ENCODE measurements at places on chromosomes 7 and 10. TPM values are rescaled to one million over a fixed set of nuclear protein-coding genes. Genes with fewer than 3 reads are reported as not detected.

- no peak for DNase-seq
Observed at GRCh38 chr10:23523251-23523650, 84.4 kb downstream of the OTUD1 start.

The INTS1 gene
- total RNA-seq, result 66.3 TPM

DNA sequence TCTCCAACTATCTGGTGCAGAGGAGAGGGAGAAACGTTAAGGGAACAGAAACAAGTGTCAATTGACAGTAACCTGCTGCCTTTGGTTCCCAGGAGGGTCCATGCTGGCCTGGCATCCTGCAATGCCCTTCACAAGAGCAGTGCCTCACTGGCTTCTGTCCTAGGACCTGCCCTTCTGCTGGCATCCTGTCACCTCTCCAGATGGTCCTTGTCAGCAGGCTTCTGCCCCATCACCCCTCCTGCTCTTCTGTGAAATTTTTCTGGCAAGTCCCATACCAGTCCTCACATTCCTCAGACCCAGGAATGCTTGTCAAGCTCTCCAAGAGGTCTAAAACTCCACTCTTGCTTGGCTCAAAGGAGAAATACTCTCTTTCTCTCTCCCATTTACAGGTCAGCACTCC is 34.2 kb downstream of the C10orf67 start:
- no peak for DNase-seq

GRCh38 chr10:64093946-64094535 is 572.8 kb downstream of the REEP3 start:
- no peak for DNase-seq

DNA sequence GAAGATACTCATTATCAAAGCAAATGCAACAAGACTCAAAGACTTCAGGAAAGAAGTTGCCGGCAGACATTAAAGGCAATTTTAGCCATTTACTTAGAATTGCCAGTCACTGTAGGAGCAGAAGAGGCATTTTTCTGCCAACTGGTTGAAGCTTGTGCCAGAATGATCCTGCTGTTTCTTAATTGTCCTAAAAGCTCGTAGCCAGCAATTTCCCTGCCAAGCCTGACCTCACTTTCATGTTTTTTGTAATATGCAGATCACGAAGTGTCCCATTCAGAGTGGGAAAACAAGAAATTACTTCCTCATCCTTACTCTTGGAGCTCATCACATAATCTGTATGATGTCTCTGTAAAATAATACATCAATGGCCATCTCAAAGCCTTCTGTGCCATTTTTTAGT is 130.9 kb upstream of the ANKRD1 start:
- DNase-seq, result peak; percentile 13

The CPEB3 gene
- 9.3 TPM for total RNA-seq

Measured in body of pancreas (tissue), 4 donors.